ENCODE measurements at places on chromosomes 7 and 10.
A peak's percentile ranks its signal among the peaks of the same experiment; 100 is the strongest.

GRCh38 chr7:110534241-110534931 is 556.5 kb upstream of the LRRN3 start:
- DNase-seq, result no peak

DNA sequence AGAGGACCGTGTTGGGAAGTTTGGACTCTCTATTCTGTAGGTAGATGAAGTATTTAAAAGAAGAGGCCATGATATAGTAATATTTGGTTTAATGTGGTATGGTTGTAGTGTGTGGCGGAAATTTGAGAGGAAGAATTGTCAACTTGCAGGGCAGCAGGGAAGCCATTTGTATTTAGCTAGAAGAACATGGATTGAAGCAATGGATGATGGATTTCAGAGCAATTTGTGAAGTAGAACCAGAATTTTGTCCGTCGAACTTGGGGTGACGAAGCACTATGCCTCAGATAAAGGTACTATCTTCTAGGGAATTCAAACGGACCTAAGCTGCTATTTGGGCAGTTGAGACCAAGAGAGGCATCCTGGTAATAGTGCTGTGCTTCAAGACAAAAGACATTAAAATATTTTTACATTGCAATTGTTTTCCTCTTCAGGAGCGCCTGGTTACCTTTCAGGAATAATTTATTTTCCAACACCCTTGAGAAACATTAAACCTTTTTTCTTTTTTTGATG is 615 bp upstream of the WBP1L start:
- DNase-seq, result no peak

DNA sequence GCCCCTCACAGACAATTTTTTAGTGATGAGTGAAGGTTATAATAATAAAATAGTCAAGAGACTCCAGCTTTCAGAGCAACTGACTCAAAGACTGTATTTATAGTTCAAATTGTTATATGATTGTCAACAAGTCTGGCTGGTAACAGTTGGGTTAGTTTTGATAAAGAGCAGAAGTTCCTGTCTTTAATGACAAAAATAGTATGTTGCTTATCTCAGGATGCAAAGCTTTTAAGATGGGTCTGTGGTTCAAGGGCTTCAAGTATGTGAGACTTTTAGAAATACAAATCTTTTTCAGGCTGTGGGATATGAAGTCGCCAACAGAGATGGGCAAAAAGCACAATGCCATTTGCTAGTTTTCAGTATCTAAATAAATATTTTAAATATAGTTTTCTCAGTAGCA is 118.4 kb downstream of the ABCA13 start:
- no peak for DNase-seq

DNA sequence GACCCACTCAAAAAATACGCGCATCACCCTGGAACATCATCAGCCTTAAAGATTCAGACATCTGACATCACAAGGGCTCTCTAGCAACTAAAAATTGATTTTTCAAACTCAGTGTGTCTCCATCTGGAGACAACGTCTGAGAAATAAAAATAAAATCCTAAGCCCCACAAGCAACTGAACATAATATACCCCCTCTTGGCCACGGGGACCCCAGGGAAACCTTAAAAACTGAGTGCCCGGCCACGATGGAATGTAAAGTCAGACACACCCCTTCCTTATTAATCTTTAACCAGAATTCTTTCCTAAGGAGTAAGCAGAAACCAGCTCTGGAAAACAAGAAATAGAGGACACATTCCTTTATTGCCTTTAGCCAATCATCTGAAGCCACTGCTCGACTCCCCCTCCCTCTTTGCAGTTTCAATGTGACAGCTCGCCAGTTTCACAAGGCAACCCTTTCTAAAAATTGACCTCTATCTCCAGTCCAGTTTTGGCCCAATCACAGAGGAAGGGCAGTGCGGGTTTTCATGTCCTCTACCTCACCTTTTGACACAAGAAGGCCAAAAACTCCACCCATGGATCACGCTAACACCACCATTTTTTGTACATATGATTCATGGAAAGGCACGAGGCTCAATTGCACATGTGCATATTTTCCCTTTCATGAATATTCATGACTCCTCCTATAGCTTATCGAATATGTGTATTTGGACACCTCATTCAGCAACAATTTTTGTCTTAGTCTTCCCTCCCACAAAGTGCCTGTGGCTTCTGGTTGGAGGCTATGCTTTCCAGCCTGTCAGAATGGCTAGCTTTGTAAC is 24.2 kb downstream of the IFIT3 start:
- DNase-seq, result no peak

GRCh38 chr10:59995862-59996261 is 89.5 kb upstream of the CCDC6 start:
- DNase-seq, result no peak

DNA sequence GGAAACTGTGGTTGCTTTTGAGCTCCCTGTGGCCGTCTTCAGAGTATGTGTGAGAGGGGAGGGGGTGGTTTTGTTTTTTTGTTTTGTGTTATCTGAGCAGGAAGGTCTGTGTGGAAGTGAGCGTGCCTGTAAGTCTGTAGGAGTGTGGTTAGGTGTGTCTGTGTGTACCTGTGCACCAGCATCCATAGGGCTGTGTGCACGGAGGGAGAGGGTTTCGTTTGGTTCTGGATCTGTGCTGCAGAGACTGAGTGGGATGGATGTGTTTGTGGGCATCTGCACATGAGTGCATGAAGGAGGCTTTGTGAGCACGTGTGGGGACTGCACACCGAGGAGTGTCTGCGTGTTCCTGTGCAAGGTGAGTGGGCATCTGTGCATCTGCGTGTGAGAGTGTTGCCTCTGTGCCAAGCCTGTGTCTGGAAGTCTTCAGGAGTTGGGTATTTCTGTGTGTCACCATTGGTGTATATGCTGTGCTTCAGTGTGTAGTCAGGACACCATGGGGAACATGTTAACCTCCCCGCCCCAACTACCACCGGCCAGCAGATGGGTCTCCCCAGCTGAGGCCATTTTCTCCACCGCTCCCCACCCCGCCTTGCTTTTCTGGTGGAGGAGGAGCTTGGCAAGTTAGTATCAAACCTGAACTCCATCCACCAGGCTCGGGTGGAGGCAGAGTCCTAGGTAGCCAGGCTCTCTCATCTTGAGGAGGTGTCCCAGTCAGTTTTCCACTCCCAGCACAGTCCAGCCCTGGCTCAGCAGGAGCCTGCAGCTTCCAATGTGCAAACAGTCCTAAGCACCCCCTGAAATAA is 7.1 kb upstream of the TLX1 start:
- DNase-seq, result no peak

DNA sequence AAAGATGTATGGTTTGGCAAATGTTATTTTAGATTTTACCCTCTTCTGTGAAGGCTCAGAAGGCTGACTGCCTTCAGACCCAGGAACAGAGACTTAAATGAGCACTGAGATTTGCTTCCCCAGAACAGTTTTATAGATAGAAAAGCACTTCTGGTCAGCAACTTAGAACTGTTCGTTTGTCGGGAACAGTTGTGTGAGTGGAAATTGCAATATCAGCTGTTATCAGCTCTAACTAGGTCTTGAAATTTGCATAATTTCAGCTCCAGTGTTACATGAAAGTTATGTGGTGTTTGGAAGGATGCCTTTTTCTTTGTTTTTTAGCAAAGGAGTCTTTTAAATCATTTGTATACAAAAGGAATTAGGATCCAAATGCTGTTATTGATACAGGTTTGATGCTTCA is 83.8 kb upstream of the MXI1 start:
- DNase-seq, result no peak

DNA sequence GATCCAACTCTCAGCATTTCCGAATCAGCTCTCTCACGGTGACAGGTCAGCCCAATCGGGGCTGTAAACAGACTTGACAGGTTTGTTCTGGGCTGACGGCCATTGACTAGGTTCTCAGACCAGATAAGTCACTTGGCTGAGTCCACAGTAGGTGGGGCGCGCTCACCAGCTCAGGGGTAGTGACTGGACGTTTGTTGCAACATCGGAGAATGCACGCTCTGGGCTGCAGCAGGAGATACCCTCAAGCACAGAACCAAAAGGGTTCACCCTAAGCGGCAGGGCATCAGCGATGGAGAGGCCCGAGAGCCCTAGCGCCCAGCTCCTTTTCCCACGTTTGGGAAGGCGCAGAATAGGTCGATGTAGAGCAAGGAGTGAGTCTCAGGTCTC is 1.8 kb downstream of the KLLN start:
- peak; percentile 7 for DNase-seq

DNA sequence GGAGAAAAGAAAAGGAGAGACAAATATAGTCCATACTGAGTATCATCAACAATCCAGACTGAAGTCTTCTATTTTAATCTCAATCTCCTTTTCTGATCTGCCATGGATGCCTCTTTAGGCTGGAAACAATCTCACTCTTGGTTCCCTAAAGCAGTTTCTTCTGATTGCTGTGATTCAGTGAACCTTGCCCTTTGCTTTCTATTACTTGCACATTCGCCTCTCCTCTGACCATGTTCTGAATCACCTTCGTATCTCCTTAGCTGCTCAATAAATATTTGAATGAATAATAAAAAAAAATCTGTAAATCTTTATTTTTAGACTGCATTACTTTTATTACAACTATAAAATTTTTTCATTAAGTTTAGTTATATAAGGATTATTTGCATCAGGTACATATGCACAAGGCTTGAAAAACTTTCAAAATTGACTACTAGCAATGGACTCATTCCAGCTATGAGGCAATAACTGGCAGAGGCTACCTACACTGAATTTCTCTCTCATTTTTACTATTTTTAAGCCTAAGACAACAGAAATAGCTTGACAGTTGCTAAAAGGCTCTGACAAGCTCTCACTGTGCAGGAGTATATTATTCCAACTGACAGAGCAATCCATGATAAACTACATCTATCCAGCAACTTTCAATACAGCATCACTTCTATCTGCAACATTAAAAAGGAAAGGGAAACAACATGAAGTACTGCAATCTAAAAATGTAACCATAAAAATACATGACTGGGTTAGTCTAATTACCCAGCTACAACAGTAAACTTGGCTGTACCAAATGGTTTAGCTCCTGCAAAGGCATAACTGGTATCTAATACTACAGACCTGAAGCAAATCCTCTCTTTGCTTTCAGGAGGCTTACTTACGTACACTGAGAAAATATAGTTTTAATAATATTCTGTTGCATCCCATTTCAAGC is 25.6 kb downstream of the TM9SF3 start:
- no peak for DNase-seq

GRCh38 chr7:1943933-1944618 is 274.0 kb downstream of the ELFN1 start:
- DNase-seq, result no peak

GRCh38 chr10:66586897-66587679 is 338.7 kb upstream of the LRRTM3 start:
- no peak for DNase-seq

DNA sequence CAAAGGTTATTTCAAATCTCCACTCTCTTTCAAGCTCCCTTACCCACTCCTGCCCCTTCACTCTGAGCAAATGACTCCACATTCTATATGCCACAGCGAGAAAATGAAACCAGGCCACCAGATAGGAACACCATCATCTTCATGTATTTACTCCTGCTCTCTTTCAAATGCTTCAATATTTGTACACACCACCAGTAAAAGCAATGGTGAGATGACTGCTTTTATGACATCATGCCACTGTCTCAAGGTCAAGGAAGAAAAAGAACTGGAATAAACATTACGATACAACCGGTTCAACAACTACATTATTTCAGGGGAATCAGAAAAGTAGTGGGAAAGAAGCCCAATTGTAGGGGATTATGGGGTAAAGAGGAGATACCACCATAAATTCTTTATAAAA is 32.7 kb downstream of the PUS7 start:
- no peak for DNase-seq

DNA sequence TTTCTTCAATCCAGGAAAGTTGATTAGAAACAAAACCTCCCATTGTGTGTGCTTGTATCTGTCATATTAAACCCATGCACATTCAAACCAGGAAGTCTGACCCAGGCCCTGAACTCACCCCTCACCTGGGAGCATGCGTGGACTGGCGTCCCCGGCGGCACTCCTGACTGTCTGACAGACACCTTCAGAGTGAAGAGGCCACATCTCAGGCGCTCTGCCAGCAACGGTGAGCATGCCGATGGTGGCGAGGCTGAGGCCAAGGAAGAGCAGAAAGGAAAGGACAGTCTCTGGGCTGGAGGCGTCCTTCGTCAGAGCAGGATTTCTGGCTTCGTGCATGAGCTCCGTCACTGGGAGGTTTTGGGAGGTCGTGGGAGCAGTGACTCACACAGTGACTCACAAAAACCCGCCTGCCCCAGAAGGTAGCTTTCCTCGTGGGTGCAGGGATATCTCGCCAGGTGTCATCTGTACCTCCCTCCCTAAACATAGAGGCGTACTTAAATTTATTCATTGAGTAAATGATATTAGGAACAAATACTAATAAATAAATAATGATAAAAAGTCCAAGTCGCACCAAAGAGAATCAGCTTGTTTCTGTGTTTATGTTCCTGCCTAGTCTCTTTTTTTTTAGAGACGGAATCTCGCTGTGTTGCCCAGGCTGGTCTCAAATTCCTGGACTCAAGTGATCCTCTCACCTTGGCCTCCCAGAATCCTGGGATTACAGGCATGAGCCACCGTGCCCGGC is 13.5 kb downstream of the IQCE start:
- DNase-seq, result no peak

GRCh38 chr10:122295451-122295809 is 24.3 kb downstream of the BTBD16 start:
- DNase-seq, result no peak

- DNase-seq, result no peak
These were observed 196.8 kb downstream of the RNLS start for GRCh38 chr10:88386204-88386788.

- no peak for DNase-seq
These were observed 85.8 kb downstream of the ZNF92 start for GRCh38 chr7:65459438-65459837.

DNA sequence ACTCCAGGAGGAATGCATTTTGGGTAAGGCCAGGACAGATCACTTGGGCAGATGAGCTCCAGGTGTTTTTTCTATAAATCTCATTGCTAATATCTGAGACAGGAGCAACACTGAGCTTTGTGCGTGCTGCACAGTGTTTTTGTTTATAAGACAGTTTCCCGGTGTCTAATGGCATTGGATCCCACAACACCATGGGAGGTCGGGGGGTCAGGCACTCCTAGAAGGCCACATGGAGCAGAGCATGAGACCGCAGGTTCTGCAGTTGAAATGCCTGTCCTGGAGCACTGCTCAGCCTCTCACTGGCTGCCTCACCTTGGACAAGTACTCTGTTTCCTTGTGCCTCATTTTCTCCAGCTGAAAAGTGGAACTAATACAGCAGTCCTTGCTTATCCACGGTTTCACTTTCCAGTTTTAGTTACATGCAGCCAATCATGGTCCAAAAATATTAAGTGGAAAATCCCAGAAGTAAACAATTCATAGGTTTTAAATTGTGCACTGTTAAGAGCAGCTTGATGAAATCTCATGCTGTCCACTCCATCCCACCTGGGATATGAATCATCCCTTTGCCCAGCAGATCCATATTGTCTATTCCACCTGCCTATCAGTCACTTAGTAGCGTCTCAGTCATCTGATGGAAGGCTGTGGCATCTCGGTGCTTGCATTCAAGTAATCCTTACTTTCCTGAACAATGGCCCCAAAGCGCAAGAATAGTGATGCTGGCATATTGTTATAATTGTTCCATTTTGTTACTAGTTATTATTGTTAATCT is 35.2 kb downstream of the ATXN7L1 start:
- DNase-seq, result no peak
